ENCODE measurements at places on chromosomes 6 and 20.

GRCh38 chr6:15349379-15349778, 103.5 kb downstream of the JARID2 start:
- DNase-seq: no peak

DNA sequence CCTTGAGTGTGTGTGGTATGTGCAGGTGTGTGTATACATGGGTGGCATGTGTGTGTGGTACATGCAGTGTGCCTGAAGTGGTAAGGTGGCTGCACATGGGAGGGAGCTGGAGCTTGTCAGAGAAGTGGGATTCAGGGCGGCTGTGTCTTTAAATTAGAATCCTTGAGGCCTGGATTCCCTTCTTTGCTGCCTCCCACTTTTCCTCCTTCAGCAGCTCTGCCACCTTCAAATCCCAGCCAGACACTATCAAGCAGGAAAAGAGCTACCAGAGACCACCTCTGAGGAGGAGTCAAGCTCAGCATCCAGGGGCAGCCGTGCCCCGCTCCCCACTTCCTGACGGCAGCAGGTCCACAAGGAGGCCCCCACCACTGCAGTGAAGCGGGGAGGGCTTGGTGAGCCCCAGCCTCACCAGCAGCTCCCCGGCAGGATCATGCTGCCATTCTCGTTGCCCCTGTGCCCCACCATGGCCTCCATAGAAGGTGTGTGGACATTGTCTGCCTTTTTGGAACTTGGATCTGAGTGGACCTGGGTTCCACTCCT, 131.0 kb upstream of the MLN start:
- DNase-seq: no peak

DNA sequence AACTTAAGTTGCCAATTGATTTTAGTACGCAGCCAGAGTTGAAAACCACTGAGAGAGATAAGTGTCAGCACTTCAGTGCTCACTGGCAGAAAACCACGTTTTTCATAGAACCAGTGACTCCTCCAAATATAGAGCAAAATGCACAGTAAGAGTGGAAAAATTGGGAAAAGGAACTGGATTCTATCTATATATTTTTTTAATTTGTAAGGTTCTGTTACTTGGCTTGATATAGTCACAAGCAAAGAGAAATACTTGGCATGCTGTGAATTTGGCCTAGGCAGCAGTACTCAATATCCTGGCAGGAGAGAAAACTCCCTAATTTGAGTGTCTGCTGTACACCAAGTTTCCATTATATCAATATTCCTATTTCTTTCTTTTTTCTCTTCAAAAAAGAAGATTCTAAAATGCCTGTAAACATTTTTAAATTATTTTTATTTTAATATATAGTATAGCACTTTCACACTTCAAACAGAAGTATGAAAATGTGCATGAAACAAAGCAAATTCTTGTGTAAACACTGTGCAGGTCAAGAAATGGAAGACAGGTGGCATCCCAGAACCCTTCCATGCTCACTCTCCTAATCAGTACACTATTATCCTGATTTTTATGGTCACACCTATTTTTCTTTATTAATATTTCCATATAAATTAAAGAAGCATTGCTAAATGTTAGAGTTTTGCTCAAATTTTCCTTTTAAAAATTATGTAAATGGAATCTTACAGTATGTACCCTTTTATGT, 561.8 kb upstream of the RNF217 start:
- no peak for DNase-seq

- no peak for DNase-seq
These were observed 47.7 kb upstream of the TMEM244 start for GRCh38 chr6:129908858-129909257.

GRCh38 chr20:18537651-18538050, 29.6 kb upstream of the SMIM26 start:
- no peak for DNase-seq

DNA sequence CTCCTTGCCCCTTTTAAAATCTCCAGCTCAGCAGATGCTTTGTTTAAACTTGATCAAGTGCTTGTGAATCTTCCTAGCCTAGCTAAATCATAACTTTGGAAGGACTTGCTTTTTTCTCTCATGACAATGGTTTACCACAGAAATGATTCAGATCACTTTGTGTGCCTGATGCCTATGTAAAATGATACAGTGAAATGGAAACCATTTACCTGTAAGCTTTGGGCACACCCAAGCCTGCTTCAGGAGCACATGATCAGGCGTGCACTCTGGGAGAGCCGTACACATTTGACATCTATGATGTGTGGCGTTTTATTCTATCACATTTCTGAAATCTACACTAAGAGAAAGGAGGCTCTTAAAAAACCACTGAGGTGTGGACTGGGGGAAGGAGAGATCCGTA, 41.1 kb downstream of the PTPN1 start:
- no peak for DNase-seq
